ENCODE measurements at places on chromosomes 13 and 19.

DNA sequence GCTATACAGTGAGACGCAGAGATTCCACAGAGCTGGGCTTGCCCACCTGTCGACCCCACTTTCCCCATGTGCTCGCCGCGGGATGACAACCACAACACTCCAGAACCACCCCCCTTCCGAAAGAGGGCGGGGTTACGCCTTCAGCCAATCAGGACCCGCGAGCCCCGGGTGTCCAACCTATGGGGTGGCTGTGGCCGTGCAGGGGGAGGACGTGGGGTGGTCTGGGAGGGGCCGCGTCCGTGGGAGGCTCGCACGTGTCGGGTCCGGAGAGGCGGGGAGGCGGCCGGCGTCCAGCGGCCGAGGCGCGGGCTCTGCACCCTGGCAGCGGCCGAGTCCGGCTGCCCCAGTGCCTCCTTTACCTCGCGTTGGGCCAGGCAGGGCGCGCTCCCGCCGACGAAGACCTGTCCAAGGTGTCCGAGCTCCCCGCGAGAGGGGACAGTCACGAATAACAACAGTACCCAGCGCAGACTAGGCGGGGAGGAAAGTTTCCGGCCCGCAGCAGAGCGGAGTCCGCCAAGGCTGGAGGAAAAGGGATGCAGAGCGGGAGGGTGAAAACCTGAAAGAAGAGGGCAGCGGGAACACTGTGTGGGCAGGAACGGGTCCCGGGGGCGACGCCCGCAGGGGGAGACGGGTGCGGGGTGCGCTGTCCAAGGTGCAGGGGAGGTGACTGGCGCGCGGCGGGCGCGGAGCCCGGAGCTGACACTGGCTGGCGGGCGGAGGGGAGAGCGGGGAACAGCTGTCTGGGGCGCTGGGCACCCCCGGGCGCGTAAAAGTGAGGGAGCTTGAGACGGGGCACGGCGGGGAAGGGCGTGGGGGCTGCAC is 911 bp downstream of the ENOX1 start:
- peak; percentile 65 for DNase-seq

- DNase-seq, result no peak
Observed at GRCh38 chr19:35756377-35757230, at the start of gene HSPB6. HSPB6 (minus strand) TSS chr19:35757029; CDS start chr19:35757008, 21 bp downstream.

DNA sequence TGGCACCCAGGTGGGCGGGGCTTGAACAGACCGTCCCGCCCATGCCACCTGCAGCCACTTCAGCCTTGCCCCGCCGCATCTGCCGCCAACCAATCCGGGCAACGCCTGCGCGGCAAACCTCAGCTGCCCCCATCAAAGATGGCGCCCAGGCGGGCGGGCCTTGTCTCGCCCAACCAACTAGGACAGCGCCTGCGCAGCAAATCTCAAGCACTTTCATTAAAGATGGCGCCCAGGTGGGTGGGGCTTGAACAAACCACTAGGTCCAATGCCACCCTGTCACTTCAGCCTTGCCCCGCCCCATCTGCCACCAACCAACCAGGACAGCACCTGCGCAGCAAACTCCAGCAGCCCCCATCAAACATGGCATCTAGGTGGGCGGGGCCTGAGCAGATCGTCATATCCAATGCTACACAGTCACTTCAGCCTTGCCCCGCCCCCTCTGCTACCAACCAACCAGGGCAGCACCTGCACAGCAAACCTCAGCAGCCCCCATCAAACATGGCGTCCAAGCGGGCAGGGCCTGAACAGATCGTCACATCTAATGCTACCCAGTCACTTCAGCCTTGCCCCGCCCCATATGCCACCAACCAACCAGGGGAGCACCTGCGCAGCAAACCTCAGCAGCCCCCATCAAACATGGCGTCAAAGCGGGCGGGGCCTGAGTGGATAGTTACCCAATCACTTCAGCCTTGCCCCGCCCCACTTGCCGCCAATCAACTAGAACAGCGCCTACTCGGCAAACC is 1.4 kb downstream of the PEG3 start:
- no peak for DNase-seq

- DNase-seq, result peak; percentile 71
Observed at GRCh38 chr19:54462655-54463530, 685 bp downstream of the LENG9 start.

DNA sequence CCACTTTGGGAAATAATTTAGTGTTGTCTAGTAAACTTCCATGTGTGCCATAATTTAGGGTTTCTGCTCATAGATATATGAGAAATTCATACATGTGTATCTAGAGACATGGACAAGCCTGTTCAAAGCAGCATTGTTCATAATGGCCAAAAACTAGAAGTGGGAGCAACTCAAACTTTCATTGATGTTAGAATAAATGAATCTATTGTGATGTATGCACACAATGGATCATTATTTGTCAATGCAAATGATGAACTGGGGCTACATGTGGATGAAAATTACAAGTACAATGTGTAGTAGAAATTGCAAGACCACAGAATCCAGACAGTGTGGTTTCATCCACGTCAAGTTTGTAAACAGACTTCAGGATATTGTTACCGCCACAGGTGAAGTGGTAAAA is 284.7 kb downstream of the SLC7A1 start:
- peak; percentile 79 for DNase-seq

- no peak for DNase-seq
Observed at GRCh38 chr19:11361771-11362731, 6.8 kb downstream of the PLPPR2 start.

- DNase-seq, result no peak
Observed at GRCh38 chr13:109209526-109209925, 576.9 kb downstream of the IRS2 start.

GRCh38 chr13:56351041-56351440 is 789.7 kb upstream of the PRR20A start:
- peak; percentile 43 for DNase-seq

- DNase-seq, result no peak
Observed at GRCh38 chr19:30004403-30004802, 62.4 kb downstream of the URI1 start.

DNA sequence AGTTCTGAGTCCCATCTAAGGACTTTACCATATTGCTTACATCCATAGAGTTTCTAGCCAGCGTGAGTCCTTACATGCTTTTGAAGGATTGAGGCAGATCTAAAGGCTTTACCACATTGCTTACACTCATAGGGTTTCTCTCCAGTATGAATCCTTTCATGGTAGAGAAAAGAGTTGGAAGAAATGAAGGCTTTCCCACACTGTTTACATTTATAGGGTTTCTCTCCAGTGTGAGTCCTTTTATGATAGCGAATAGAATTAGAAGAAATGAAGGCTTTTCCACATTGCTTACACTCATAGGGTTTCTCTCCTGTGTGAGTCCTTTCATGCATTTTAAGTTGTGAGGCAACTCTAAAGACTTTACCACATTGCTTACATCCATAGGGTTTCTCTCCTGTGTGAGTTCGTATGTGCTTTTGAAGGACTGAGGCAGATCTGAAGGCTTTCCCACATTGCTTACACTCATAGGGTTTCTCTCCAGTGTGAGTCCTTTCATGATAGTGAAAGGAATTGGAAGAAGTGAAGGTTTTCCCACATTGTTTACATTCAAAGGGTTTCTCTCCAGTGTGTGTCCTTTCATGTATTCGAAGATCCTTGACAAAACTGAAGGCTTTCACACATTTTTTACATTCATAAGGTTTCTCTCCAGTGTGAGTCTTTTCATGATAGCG is 8.4 kb upstream of the ZNF433 start:
- no peak for DNase-seq

DNA sequence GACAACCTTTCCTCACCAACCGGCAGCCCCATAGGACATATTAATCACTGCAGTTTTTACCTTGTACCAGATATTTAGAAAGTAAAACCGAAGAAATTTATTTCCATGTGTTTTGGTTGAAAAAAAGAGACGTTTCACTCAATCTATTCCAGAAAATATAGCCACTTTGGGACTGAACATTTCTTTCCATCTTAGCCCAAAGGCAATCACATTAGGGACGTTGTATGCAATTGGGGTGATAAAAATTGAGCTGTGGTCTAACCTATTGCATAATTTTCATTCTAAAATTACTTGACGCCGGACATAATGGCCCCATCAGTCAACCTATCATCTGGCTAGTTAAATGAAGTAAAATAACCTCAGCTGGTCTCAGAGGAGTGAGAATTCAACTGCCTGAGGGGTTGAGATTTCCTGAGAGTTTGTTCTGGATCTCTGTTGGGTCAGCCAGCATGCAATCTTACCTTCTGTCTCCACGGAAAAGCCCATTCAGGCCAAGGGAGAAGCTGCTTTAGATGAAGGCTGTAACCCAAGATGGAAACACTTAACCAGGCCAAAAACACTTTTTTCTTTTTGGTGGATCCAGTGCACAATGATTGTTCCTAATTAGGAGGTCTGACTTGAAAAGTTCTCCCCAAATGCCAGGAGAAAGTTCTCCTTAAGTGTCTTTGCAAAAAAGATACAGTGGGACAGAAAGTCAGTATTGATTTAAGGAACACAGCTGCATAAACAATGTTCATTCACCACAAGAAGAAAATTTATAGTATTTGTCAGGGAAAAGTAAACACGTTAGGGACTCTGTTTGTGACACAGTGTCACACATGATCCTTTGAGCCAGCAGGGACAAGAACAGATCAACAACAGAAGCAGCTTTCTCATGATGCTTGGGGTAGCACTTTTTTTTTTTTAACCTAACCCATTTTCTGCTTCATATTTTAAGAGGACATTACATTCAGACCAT is 34.1 kb downstream of the DLEU7 start:
- DNase-seq, result no peak

DNA sequence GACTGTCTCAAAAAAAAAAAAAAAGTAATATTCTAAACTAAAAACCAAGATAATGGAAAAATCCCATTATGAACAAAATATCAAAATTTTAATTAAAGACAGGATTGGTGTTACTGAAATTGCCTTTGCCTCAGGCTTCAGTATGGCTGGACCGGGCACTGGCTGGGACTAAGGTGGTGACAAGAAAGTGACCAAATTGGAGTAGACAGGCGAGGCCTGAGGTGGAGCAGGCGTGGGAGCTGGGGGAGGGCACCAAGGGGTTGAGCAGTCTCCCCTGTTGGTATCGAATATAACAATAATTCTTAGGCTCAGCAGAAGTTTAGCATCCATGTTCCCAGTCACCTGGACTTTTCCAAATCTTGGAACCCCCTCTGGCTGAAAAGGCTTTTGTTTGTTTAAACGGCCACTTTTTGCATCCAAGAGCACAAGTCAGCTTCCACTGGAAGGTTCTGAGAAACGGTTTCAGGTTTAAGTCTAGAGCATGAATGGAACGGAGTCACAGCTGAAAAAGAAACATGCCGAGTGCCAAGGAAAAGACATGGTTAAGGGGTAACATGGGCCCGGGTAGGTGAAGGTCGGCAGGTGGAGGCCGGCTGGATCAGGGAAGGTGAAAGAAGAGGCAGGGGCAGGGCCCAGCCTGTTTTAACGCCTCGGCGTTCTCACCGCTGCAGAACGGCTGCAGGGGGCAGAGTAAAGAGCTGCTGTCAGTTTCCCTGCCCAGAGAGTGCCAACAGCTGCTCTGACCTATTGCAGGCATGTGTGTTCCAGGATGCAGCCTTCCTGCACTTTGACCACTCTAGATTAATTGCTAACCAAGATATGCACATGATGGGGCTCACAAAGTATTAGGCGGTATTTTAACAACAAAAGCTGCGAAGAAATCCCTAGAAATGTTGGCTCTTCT is 104.4 kb downstream of the TM9SF2 start:
- DNase-seq, result peak; percentile 66

DNA sequence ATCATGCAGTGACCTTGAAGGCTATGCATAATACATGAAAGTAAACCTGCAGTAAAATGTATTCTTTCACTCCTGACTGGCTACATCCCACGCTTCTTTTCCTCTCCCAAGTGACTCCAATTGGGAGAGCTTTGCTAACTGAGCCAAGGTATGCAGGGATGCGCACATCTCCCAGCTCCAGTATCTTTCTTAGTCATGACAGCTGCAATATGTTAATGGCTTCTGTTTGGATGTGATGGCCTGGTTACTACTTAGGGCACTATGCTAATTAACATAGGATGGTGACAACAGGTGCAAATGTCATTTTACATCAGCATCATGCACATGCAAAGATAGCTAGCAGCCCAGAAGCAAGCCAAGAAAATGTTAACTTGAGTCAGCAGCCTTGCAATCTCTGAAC is 134.7 kb downstream of the POU4F1 start:
- no peak for DNase-seq

DNA sequence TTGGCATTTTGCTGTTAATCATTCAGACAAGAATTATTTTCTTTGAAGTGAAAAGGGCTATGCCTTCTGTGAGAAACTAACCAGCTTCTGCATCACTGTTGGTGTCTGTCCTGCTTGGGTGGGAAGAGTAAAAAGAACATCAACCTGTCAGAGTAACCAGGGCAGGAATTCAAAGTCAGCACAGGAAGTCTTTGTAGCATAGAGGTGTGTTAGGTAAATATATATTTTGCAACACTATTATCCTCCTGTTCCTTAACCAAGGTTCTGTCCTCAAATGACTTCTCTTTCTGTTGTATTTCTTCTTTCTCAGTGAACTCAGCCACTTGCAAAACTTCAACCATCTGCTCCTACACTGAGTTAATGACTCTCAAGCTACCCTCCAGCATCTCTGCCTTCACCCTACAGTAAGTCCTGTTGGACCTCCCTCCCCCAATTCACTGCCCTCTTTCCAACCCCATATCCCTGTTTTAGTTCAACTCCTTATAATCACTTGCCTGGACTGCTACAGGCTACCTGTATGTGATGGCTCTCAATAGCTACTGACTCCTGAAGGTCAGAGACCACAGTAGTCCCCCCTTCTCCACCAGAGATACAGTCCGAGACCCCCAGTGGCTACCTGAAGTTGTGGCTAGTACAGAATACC is 49.9 kb downstream of the SMAD9 start:
- DNase-seq, result no peak

DNA sequence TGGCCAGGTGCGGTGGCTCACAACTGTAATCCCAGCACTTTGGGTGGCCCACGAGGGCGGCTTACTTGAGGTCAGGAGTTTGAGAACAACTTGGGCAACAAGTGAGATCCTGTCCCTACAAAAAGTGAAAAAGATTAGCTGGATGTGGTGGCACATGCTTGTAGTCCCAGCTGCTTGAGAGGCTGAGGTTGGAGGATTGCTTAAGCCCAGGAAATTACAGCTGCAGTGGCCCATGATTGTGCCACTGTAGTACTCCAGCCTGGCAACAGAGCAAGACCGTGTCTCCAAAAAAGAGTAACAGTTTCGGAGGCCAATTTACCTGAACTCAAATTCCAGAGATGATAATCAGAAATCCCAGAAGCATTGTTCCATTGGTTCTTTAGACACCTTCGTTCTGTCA is 4.4 kb downstream of the ZNF473 start:
- no peak for DNase-seq

DNA sequence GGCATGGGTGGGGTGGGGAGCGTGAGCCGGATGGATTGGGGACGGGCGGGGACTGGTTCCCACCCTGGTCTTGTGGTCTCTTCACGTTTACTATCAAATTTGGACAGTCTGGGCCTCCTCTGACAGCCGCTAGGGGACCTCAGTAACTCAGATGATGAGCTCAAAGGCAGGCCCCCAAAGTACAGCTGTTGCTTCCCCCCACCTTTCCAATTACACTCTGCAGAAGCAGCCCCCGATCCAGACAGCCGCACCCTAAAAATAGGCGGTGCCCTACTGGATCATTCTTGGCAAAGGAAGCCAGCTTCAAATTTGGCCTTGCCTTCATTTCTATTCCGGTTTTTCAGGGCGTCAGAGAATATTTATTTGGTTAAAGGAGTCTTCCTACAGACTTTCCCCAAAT is 1.9 kb upstream of the FOXO1 start:
- DNase-seq, result no peak

- DNase-seq, result no peak
Observed at GRCh38 chr19:33472691-33473652, 48.6 kb downstream of the PEPD start.
